Skin of body (tissue), 3 donors: ENCODE measurements at places on chromosomes 16 and 17. TPM values are rescaled to one million over a fixed set of nuclear protein-coding genes. Genes with fewer than 3 reads are reported as not detected.

The NDRG4 gene
- total RNA-seq = 4.4 TPM

DNA sequence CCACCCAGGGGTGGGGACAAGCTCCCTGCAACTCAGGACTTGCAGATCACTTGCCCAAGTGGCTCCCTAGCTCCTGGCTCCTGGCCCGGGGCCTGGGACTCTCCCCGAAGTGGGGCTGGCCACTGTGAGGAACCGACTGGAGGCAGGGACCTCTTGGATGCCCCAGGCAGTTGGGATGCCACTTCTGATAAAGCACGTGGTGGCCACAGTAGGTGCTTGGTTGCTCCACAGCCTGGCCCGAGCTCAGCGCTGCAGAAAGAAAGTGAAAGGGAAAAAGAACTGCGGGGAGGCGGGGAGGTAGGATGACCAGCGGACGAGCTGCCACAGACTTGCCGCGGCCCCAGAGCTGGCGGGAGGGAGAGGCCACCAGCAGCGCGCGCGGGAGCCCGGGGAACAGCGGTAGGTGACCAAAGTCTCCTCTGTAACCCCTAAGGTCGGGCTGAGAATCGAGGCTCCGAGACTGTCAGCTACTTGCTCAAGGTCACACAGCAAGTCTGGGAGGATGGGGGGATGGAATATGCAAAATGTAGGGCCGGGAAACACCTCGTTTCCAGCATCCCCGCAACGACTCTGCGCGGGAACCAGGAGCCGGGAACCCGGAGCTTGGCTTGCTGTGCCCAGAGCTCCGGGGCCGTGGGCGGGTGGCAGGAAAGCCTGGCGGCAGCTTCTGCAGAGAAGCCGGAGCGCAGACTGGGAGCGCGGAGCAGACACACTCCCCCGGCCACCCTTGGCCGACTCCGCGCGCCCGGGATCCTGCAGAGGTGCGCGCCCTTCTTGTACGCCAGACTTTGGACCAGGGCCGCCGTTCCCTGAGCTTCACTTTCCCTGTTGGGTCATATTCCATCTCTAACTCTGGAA is 1.9 kb downstream of the CIITA start:
- DNase-seq = no peak

GRCh38 chr16:89434490-89434889 is 55.9 kb downstream of the ANKRD11 start:
- no peak for DNase-seq

- DNase-seq = no peak
Measured at GRCh38 chr16:49515861-49516260, 142.3 kb downstream of the C16orf78 start.

GRCh38 chr16:56601325-56601724 is 7.1 kb upstream of the MT2A start:
- no peak for DNase-seq

DNA sequence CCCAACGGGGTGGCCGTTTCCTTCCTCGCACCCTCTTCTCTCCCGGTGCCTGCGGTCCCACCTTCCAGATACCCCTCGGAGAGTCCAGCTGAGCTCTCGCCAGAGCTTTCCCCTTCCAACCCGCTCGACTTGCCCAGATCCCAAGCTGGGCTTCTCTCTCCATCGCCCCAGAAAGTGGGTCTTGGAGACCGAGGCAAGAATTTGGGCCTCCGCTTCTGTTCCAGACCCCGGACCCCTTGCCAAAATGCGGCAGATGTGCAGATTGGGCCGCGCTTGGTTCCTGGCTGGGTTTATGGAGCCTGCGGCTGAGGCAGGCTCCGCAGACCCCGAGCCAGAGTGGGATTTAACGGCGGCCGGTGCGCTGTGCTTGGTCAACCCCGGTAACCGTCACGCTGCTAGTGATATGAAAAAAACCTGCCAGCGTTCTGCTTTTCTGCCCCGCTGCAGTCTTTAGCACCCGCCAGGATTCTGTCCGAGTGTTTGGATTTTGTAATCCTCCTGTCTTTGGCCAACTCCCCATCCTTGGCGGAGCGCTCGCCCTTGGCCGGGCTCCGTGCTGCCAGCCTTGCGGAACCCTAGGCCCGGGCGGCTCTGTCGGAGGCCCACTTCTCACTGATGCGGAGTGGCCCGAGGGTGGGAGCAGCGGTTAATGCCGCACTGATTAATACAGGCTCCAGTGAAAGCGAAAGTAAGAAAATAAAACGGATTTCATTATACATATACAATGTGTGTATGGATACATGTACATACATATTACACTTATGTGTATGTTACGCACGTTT is 754 bp upstream of the SLFN11 start:
- peak; percentile 49 for DNase-seq

- no peak for DNase-seq
Measured at GRCh38 chr16:606656-607307, 16.9 kb downstream of the RAB40C start.

The B4GALNT2 gene
- total RNA-seq = 1.3 TPM

The STX8 gene
- total RNA-seq = 52.1 TPM

GRCh38 chr17:82193520-82194220 is 19.0 kb downstream of the CCDC57 start:
- no peak for DNase-seq
